ENCODE measurements at places on chromosomes 1 and 21.
A peak's percentile ranks its signal among the peaks of the same experiment; 100 is the strongest.

DNA sequence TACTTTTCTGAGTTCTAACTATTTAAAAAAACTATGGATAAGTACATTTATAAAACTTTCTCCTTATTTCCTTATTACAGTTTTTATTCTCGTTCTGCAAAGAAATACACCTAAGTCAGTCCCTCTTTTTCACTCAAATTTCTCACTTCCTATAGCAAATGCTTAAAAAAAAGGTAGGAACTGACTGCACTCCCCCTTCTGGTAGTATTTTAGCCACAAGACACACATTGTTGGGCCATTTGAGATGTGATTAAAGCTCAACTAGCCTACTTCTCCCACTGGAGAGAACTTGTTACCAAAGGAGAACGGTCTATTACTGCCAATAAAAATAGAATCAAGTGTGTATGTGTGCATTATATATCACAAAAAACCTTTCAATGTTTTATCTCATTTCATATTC is 521.9 kb upstream of the PRMT6 start:
- DNase-seq = no peak

DNA sequence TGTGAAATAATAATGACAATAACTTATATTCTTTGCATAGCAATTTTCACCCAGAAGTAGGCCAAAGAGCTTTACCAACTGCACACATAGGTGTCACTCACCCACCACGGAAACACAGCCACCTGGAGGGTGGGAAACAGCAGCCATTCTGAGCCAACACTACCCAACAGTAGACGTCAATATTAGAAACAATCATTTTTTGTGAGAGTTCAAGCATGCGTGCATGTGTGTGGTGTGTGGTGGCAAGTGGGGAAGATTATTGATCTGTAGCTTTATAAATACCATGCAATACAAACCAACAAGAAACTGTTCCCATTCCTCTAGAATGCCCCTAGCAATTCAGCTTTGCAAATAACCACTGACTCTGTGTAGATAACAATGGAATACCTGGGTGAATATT is 19.1 kb downstream of the PROX1 start:
- no peak for DNase-seq

GRCh38 chr1:117189726-117190125 is 21.0 kb downstream of the VTCN1 start:
- no peak for DNase-seq

DNA sequence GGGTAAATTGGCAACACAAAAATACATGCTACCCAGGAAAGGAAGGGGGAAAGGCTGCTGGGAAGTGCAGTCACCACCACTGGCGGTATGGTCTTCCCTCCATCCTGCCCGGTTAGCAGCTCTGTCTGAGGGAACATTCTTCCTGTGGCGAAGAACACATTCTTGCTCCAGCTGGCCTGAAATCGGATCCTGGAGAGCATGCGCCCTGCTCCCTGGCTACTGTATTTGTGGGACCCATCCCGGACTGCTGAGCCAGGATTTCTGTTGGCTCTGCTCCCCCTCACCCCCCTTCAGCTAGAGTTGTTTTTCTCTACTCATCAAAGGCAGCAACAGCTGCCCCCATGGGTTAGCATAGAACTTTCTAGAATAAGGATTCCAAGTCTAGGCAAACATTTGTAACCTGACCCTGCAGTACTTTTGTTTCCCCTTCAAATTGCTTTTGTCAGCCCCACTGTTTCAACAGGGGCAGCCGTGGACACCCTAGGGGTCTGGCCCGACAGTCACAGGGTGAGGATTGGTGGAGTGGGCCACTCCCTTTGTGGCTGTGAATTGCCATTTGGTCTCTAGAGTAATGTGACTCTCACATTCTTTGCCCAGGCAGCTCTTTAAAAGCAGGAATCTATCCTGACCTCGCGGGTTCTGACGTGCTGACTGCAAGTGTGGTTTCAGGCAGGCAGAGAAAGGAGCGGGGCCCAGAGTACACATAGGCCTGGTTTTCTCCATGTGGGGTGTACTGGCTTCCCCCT is 157.7 kb downstream of the TOMM20 start:
- no peak for DNase-seq

DNA sequence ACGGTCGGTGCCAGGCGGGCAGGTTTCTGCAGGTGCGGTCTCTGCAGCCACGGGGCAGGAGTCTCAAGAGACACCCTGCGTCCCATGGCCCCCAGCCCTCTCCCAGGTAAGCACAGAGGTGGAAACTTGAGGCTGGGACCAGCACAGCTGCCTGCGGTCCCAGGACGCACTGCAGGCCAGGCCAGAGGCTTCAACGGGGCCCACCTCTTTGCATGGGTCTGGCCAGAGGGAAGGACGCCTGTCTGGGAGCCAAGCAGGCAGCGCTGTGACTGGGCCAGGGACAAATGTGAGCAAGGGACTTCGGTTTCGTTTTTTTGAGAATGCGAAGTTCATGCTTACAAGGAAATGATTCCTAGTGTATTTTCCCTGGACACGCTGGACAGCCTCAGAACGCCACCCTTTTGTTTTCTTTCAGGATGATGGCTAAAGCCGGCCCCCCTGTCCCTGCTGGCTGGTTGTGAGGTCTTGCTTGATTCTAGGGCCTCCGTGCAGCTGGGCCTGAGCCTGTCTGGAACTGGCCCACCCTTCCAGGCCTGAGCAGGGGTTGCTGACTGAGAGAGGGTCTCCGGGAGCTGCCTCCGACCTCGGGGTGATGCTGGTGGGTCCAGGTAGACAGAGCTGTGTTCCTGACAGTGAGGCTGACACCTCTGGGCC is 38.3 kb downstream of the MORN1 start:
- DNase-seq = no peak

GRCh38 chr1:154265586-154265985 is 6.8 kb upstream of the HAX1 start:
- DNase-seq = no peak

GRCh38 chr1:46204406-46204742 is 1.2 kb downstream of the LURAP1 start:
- no peak for DNase-seq

- DNase-seq = no peak
Observed at GRCh38 chr21:43760391-43760958, 15.6 kb downstream of the CSTB start.

- DNase-seq = no peak
Observed at GRCh38 chr1:235583511-235584001, 66.0 kb downstream of the GNG4 start.

DNA sequence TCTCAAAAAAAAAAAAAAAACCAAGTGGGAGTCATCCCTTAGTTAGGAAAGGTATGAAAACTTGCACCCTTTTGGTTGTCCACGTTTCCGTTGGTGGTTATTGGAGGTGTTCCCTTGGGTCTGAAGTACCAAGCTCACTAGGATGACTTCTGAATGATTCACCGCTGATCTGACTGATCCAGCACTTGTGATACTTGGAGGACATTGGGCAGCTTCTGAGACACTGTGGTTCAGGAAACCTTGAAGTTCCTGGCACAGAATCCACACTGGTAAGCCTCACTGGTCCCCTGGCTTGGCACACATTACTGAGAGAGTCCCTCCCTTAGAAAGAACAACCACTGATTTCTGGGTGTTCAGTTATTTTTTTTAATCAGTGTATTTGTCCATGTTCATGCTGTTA is 91.9 kb downstream of the RYR2 start:
- no peak for DNase-seq

DNA sequence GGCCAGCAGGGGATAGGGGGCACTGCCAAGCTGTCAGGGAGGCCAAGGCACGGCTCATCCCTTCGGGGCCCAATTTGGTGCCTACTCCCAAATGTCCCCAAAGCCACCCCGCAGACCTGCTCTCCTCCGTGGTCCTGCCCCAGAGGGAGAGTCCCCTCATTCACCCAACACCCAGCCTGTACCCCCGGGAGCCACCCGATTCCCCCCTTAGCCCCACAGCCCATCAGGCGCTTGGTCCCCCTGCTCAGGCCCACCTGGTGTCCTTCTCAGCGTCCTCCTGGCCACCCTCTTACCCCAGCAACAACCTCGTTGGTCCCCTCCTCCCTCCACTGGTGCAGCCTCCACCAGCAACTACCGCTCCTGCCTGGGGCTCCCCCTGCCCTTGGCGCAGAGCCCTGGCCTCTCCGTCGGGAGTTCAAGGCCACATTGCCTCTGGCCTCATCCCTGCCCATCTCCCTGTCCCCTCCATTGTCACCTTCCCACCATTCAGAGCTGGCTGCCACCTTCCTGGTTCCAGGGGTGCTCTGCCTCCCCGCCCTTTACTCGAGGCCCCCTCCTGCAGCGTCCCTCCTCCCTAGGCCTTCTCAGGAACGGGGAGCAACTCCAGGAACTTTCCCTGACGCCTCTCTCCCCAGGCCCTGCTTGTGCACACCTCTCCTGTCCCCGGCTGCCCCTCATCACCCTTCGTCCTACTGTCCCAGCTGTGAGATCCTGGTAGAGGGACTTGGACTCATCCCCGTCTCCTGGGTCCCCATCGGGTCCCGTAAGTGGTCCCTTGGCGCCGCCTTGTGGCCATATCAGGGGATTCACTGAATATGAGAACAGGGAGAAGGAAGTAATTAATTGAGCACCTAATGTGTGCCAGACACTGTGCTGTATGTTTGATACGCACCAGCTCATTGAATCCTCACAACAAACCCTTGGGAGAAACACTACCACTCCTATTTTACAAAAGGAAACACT is 73.9 kb downstream of the RAP1GAP start:
- DNase-seq = peak; percentile 53

DNA sequence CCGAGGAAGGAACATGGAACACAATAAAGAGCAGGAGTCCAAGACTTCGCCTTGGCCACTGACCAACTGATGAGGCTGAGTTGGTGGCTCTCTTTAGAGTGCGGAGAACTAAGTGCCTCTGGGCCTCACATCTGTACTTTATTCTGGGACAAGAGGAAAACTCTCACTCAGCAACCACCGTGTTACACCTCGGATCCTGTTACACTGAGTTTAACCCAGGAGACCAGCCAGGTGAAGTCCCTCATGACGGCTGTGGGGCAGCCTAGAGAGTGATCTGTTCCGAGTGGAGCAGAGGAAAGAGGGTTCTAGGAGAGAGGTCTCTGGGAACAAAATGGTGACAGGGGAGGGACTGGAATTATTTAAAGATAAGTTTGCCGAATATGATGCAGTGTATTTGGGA is 33.5 kb upstream of the AGL start:
- DNase-seq = no peak

GRCh38 chr1:95002540-95003432 is 70.0 kb downstream of the ALG14 start:
- no peak for DNase-seq

DNA sequence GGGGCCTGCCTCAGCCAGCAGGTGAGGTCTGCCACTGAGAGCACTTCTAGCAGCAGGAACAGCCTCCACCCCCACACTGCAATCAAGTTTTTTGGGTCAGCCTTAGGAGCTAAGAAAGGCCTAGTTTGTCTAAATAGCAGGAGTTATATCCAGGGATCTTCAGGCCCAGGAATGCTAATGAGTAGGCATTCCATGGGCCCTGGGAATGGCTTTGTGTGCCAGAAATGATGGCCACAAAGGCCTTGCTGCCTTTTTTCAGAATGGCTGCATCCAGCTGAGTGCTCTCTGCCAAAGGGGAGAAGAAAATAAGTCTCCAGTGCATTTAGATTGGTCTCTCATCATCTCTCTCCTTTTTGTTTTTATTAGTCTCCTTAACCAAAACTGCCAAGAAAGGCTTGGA is 2.8 kb downstream of the MRTO4 start:
- DNase-seq = no peak

GRCh38 chr1:234745276-234745675 is 135.3 kb upstream of the IRF2BP2 start:
- DNase-seq = no peak

DNA sequence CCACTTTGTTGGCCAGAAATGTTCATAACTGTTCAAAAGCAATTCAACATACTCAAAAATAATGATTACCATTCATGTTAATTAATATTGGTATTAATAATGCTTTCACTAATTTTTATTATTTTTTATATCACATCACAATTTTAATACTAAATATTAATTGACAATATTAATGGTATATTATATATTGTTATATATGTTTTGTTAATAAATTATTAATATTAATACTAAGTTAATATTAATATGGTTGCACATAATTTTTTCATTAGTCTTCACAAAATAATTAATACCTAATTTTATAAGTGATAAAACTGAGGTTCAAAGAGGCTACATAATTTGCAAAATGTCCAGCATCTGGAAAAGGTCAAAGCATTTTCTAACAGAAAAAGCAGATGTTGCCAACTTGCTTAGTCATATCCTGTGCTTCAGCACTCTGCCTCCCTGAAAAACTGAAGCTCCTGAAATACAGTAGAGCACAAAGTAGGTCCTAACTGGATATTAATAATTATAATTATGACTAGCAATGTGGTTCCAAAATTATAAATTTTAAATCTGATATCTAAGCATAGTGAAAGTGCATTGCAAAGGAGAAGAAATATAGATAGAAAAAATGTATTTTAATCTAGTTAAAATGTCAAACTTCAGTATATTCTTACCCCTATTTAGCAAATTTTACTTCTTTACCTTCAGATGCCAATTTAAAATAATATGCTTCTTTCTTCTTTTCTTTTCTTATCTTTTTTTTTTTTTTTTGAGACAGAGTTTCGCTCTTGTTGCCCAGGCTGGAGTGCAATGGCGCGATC is 123.2 kb upstream of the TNFSF4 start:
- no peak for DNase-seq

DNA sequence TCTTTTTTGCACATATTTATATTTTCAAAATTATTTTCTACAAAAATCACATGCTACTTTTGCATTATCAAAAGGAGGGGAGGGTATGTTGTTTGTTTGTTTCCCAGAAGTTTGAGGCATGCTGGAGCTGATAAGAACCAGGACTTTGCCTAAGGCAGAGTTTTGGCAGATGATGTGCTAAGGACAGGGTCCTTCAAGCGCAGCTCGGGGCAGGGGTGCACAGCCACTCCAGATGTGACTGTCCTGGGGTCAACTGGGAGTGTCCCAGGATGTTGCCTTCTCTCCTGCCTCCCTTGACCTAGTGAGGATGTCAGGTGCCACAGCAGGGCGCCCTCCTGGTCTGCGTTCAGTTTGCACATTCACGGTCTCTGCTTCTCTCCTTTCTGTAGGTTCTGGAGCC is 42.6 kb upstream of the SRRM1 start:
- DNase-seq = no peak

GRCh38 chr1:9676815-9677393 is 25.4 kb downstream of the PIK3CD start:
- DNase-seq = no peak

DNA sequence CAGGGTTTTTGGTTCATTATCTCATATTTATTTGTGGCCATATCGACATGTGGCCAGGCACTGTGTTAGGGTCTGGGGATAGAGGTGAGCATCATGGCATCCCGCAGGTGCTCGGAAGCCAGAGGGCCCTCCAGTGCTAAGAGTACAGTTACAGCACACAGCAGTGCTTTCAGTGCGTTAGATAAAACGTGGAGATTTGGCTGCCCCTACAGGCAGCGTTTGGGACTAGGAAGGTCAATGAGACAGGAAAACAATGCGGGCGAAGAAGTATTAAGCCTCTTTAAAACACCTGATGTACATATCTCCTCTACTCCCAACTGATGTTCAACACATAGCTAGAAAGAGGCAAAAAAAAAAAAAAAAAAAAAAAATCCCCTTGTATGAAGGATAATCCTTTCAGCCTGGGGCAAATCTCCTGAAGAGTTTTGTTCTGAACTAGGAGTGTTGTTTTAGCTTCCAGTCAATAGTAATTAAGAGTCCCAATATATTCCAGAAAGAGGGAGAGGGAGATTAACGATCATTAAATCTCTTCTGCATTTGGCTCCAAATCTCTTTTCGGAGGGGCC is 80.1 kb downstream of the CAPZB start:
- DNase-seq = no peak

All from stimulated activated CD4-positive, alpha-beta T cell treated with anti-CD3 and anti-CD28 coated beads, Interleukin-12 subunit alpha, Interleukin-12 subunit beta, amount 100 ng/mL, for 48 hours (primary cell).